ENCODE measurements at places on chromosomes 4 and X. TPM values are rescaled to one million over a fixed set of nuclear protein-coding genes. Genes with fewer than 3 reads are reported as not detected.

ZIC3 gene
- not detected for total RNA-seq

MAP3K15 gene
- not detected for total RNA-seq

MAOA gene
- 0.51 TPM for total RNA-seq

ZCCHC18 gene
- 1.7 TPM for total RNA-seq

ELOVL6 gene
- total RNA-seq: 13.7 TPM

PDE6B gene
- 5.6 TPM for total RNA-seq

NEUROG2 gene
- total RNA-seq: 2.9 TPM

FHDC1 gene
- 0.08 TPM for total RNA-seq

MAMLD1 gene
- total RNA-seq: not detected

GPRASP1 gene
- total RNA-seq: 0.46 TPM

TBC1D8B gene
- total RNA-seq: 2.0 TPM

FRMPD3 gene
- not detected for total RNA-seq

ANK2 gene
- total RNA-seq: 13.0 TPM

ABCB7 gene
- 30.1 TPM for total RNA-seq

NAT8L gene
- 0.31 TPM for total RNA-seq

NXF2B gene
- total RNA-seq: not detected

ADH4 gene
- total RNA-seq: not detected

BCORL1 gene
- 6.1 TPM for total RNA-seq

SPATA18 gene
- total RNA-seq: 3.5 TPM

TMEM185A gene
- 15.0 TPM for total RNA-seq

NAP1L3 gene
- total RNA-seq: not detected

TMPRSS11A gene
- total RNA-seq: not detected

VCX2 gene
- not detected for total RNA-seq

ATG4A gene
- total RNA-seq: 10.8 TPM

PLAC8 gene
- 238 TPM for total RNA-seq

FOXR2 gene
- total RNA-seq: not detected

CXCL11 gene
- not detected for total RNA-seq

RTL9 gene
- 0.21 TPM for total RNA-seq

All from GM12878 (cell line).